ENCODE measurements at places on chromosomes 2 and 18.

DNA sequence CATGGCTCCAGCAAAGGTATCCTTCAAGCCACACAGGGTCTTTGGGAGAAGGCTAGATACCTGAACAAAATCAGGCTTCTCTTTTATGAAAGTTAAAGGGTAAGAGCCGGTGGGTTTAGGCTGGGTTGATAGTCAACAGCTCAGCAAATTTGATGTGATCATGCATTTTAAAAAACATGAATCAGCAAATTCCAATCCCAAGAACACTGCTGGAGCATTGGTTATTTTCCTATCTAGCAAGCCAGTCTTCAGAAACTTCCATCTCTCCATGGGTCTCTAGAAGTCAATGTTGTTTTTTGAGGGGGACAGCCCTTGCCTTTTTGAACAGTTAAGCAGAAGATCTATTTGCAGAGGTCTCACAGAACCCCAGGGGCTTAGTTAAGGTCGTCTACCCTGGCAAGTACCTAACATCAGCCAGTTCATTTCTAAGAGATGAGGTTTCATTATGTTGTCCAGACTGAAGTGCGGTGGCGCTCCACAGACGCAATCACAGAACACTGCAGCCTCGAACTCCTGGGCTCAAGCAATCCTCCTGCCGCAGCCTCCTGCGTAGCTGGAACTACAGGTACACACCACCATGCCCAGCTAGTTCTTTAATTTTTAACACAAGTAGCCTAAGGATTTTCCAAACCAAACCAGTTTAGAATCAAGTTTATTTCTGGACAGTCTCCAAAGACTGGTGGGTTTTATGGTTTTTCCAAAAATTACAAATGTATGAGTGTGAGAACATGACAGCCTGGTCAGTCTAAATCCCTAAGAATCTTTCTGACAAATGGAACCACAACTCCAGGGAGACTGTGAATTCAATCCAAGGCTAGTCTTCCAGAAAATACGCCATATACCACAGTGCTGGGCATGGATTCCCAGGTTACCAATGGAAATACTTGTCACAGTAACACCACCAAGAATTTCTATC, 4.1 kb upstream of the ZCCHC2 start:
- no peak for DNase-seq

DNA sequence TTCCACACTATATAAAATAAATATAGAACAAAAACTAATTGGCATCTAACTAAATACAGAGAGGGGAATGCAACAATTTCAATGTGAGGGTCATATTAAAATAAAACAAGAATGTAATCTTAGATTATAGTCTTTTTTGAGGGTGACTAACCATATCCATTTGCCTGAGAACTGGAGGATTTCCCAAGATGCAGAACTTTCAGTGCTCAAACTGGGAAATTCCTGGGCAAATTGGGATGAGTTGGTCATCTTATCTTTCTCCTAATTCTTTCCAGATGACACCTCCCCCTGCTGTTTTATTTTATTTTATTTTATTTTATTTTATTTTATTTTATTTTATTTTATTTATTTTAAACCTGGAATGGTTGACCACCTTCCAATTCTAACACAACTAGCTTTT, 846.2 kb downstream of the SLC4A3 start:
- no peak for DNase-seq

- DNase-seq = no peak
Measured at GRCh38 chr18:78918707-78919106, 60.9 kb upstream of the SALL3 start.

GRCh38 chr2:174593574-174594203, 3.9 kb downstream of the WIPF1 start:
- DNase-seq = no peak

- no peak for DNase-seq
Measured at GRCh38 chr2:73176205-73176880, 26.0 kb upstream of the NOTO start.

- DNase-seq = no peak
Measured at GRCh38 chr18:73244401-73244800, 376.6 kb upstream of the NETO1 start.

- DNase-seq = no peak
Measured at GRCh38 chr2:25032901-25033300, 9.0 kb upstream of the EFR3B start.

DNA sequence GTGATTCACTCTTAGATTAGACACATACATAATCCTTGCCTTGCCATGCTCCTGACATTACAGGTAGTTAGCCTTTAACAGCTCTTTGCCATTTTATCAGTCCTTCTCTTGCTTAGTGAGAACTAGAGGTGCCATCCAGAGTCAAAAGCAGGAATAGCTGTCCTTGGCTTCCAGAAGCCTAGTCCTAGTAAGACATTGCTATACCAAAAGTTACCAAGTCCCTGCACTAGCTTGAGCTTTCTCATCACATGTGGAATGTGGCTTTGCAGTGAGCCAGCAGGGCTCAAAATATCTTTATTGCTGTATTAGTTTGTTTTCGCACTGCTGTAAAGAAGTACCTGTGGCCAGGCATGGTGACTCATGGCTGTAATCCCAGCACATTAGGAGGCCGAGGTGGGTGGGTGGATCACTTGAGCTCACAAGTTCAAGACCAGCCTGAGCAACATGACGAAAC, 104.7 kb upstream of the NOSTRIN start:
- DNase-seq = no peak

DNA sequence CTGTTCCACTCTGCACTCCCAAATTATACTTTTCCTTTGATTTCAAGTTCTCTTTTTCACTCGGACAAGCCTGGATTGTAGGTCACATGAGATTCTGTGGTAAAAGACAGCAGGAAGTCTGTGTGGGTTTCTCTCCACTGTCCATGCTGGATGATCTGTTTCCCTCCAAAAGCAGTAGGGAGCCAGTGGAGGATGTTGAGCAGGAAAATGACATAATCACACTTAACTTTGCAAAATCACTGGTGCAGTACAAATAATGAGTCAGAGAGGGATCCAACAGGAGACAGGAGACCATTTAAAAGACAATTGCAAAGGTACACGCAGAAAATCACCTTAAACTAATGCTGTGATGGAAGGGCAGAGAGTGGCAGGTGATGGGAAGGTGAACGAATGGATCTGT, 301.3 kb downstream of the ZNF407 start:
- no peak for DNase-seq

GRCh38 chr2:216362730-216363129, 9.6 kb downstream of the MARCHF4 start:
- DNase-seq = no peak

DNA sequence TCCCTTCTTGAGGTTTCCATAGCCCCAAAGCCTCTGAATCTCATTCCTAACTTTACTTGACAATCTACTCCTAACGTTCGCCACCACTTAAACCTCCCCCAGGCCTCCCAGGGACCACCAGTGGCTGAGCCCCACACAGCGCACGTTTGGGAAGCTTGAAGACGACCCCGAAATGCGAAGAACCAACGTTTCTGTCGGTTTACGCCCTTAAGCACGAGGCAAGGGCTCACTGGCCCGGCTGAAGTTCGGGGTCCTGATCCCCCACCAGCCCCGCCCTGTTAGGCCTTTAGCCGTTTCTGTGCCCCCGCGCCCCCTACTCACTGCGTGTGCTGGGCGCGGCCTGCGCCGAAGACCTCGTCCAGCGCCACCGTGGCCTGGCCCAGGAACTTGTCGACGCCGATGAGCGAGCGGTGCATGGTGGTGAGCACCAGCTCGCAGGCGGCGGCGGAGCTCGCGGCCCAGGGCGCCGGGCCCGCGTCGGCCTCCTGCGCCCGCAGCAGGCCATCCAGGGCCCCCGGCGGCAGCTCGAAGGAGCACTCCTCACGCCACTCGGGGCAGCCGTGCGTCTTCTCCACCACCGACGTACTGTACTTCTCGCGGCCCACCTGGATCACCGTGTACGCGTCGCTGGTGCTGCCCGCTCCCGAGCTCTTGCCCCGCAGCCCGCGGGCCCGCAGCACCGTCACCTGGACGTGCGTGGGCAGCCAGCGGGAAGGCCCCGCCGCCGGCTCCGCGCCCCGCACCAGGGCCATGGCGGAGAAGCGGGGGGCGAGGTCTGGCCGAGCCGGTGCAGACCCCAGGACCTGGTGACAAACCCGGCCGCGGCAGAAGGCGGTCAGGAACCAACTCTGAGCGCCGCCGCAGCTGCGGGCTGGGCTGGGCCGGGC, 479 bp downstream of the RAB11FIP5 start:
- DNase-seq = no peak

- DNase-seq = no peak
Measured at GRCh38 chr2:18578033-18578432, 11.3 kb downstream of the NT5C1B start.

DNA sequence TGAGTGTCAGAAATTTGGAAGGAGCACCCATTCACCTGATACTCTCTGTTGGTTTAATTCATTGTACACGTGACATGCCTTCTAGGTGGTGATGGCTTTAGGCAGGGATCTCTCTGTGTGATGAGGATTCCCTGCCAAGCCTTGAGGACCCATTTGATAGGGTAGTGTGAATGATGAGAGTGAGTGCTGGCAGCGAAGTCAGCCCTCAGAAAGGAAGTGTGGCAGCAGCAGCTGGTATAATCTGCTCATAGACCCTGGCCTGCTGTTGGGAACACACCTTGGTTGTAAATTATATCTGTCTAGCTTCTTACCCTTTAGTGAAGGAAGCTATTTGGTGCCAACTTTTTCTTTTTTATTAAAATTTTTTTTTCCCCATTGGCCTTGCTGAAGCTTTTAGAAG, 164.5 kb downstream of the HAUS1 start:
- no peak for DNase-seq

GRCh38 chr18:13703899-13704298, 22.5 kb downstream of the FAM210A start:
- DNase-seq = no peak

GRCh38 chr18:24536326-24536725, 75.9 kb downstream of the HRH4 start:
- DNase-seq = no peak
